ENCODE measurements at places on chromosomes 7 and 10.
A peak's percentile ranks its signal among the peaks of the same experiment; 100 is the strongest.

DNA sequence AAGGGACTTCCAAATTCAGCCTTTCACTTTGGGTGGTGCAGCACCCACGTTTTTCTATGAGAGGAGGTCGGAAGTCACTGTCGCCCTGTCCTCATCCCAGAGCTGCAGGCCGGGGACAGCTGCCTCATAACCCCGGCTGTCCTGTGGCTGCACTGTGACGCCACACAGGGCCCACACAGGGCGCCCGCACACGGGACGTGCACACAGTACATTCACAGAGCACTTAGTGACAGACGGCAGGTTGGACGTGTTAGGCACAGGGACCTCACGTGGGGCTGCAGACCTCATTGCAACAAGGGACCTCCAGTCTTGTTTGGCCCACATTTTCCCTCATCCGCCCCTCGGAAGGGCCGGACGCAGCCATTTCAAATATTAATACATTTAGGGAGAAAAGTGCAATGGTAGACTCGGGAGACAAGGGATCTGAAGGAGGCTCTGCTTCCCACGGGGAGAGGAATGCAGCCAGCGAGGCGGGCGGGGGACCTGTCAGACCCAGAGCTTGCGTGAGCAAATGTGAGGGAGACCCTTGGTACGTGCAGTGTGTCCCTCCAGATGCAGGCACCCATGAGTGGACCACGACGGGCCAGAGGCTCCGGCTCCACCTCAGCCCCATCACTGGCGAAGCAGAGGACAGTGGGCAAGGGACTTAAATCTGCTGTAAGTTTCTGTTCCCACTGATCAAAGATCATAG, 86.7 kb downstream of the VOPP1 start:
- no peak for DNase-seq

DNA sequence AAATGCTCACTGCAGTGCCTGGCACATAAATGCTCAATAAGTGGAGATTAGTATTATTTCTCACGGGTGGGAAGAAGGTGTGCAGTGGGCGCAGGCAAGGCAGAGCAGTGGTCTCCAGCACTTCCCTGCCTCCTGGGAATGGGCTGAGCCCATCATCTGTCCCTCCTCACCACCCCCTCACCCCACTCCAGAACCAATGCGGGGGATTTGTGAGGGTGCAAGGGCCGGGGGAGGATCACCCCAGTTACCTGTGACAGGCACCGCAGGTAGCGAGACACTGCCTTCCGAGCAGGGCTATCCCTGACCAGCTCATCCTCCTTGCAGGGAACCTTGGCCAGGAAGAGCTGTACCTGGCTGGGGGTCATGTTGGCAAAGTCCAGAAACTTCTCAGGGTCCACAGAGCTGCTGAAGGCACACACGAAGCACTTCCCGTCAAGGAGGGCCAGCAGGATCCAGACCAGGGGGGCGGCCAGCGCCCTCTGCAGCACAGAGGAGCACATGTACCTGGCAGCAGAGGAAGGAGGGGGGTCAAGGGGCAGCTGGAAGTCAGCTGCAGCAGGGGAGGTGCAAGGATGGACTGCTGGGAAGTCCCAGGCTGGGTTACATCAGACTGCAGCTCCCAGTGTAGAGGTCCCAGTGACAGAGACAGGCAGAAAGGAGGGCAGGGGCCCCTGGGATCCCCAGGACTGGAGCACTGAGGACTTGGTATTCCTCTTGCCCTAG, 2.8 kb downstream of the CALHM3 start:
- DNase-seq, result no peak

DNA sequence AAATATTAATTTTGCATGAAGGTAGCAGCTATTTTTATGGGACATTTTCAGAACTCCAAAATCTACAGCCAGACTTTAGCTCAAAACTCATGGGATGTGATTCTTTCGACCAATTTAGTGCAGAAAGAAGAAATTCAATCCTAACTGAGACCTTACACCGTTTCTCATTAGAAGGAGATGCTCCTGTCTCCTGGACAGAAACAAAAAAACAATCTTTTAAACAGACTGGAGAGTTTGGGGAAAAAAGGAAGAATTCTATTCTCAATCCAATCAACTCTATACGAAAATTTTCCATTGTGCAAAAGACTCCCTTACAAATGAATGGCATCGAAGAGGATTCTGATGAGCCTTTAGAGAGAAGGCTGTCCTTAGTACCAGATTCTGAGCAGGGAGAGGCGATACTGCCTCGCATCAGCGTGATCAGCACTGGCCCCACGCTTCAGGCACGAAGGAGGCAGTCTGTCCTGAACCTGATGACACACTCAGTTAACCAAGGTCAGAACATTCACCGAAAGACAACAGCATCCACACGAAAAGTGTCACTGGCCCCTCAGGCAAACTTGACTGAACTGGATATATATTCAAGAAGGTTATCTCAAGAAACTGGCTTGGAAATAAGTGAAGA, 112.3 kb downstream of the CFTR start:
- DNase-seq, result no peak

- DNase-seq, result peak; percentile 67
Measured at GRCh38 chr7:50793120-50793946, 10.6 kb upstream of the GRB10 start.

- DNase-seq, result peak; percentile 25
Measured at GRCh38 chr10:3467052-3467951, 294.7 kb upstream of the PITRM1 start.

DNA sequence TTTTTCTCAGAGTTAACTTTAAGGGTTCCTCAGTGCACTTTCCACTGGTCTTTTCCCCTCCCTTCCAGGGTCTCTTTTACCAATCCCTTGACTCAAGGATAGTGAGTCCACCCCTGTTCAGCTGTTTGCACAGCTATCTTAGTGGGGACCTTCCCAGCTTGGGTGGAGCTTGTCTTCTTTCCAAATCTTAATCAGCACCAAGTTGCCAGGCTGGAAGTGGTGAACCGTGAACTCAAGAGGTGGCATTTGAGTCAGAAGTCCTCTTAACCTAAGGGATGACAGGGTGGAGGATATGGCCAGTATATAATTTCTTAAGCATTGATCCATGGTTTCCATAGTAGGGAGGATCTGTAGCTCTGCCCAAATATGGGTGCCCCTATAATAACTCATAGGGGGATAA, 25.0 kb downstream of the MAPK8 start:
- DNase-seq, result no peak

GRCh38 chr10:121774813-121775212, 153.0 kb downstream of the ATE1 start:
- DNase-seq, result no peak

GRCh38 chr10:28326516-28327490, 23.9 kb upstream of the MPP7 start:
- DNase-seq, result no peak

GRCh38 chr10:6171881-6172695, 30.6 kb upstream of the PFKFB3 start:
- DNase-seq, result no peak

- DNase-seq, result no peak
Measured at GRCh38 chr7:116840256-116840655, 22.1 kb upstream of the CAPZA2 start.

GRCh38 chr7:111162692-111163091, 71.8 kb downstream of the LRRN3 start:
- DNase-seq, result no peak

DNA sequence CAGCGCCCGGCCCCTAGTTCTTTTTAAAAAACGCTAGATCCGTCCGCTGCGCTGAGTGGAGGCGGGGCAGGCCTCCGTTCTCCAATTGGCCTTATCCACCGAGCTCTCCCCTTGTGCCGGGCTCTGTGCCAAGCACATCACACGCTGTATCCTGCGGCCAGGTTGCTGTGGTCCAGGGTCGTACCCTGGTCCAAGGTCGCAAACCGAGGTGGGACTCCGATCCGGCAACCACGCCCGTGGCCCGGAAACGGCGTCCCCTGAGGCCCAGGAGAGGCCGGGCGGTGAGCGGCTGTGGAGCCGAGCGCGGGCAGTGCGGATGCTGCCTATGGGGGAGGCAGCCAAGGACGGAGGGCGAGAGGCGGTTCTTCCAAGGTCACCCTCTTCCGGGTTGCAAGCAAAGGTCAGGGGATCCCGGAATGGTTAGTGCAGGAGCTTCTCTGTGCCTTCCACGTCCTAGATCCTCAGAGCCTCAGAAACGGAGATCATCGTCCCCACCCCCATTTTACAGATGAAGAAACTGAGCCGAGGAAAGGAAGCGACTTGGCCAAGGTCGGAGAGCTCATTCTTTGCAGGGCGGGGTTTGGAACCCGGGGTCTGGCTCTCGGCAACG, 72.4 kb upstream of the LRRC4 start:
- DNase-seq, result peak; percentile 51

GRCh38 chr7:78587443-78588044, 789.0 kb downstream of the PHTF2 start:
- DNase-seq, result no peak

- DNase-seq, result no peak
Measured at GRCh38 chr10:30639946-30640786, 10.6 kb upstream of the LYZL2 start.

GRCh38 chr7:6700793-6701192, 6.0 kb downstream of the ZNF12 start:
- no peak for DNase-seq

DNA sequence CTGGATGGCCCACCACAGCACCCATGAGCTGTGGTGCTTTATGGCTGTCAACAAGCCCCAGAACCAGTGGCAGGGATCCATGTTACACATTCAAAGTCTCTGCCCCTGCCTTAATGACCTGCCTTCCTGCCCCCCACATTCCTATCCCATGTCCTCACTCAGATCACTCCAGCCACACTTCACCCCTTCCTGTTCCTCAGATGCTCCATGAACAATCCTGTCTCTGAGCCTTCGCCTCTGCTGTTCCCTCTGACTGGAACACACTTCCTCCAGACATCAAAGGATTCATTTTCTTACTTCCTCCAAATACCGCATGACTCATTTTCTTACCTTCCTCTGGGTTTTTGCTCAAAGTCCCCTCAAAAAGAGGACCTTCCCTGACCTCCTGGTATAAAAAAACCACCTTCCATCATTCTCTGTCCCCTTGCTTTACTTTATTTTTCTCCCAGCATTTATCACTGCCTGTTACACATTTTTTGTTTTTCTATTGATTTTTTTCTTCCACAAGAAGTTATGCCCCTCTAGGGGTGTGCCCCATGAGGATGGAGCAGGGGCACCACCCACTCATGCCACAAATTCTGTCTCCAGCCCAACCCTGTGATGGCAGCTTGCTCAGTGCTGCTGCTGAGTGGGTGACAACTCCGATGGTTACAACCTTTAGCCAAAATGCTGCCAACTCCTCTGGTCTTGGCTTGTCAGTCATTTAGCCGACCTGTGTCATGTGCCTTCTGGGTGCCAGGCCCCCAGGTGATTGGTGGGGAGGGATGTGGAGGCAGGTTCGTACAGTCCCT, 18.2 kb downstream of the COL13A1 start:
- no peak for DNase-seq

- DNase-seq, result peak; percentile 28
Measured at GRCh38 chr10:122044045-122044661, 55.2 kb downstream of the TACC2 start.

All from right kidney (tissue), 9 donors.